ENCODE measurements at places on chromosomes 11 and 22. TPM values are rescaled to one million over a fixed set of nuclear protein-coding genes. Genes with fewer than 3 reads are reported as not detected.
A peak's percentile ranks its signal among the peaks of the same experiment; 100 is the strongest.

Gene PATE4
- not detected for total RNA-seq

Gene TUB
- total RNA-seq: 0.50 TPM

DNA sequence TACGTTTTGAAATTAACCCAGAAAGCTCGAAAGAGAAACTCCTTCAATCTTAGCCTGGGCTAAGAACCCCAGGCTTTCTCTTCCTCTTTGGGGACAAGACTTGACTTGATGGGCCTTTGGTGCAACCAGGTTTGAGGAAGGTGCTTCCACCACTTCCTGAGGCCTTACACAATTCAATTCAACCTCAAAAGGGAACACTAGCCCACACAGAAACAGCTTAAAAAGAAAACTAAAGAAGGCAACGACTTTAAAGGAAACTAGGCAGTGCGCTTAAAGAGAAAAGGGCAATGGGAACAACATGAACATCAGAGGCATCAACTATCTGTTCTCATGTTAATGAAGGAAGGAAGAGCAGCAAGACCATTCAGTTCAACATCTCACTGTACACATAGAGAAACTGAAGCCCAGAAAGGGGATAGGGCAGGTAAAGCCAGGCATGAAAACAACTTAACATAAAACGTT lies 24.8 kb downstream of the PAK1 start:
- peaks cover under 1% of the 10 kb centered on the region for H3K27me3 ChIP-seq
- ATAC-seq: no peak
- peaks cover 12% of the 10 kb centered on the region for H3K4me1 ChIP-seq
- no peak overlapping the region for H3K27ac ChIP-seq
- peak overlapping the region; percentile 29 for H3K4me3 ChIP-seq

DNA sequence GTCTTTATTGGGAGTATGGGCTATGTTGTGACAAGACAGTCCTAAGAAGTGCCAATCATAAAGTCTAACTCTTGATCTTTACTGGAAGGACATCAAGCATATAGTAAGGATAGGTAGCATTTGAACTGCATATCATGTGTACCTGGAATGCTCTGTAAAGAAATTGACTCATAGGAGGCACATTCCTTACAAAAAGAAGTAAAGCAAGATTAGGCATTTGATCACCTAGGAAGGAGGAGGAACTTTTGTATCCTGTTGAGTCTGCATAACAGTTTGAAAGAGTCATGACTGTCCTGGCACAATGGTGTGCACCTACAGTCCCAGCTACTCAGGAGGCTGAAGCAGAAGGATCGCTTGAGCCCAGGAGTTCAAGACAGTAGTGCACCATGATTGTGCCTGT lies 42.2 kb upstream of the DNAJB7 start:
- no peaks in the 10 kb centered on the region for H3K27me3 ChIP-seq
- no peak overlapping the region for H3K4me3 ChIP-seq
- no peak overlapping the region for H3K27ac ChIP-seq

Gene ALG12
- 21.9 TPM for total RNA-seq

Gene IGLL1
- total RNA-seq: not detected

DNA sequence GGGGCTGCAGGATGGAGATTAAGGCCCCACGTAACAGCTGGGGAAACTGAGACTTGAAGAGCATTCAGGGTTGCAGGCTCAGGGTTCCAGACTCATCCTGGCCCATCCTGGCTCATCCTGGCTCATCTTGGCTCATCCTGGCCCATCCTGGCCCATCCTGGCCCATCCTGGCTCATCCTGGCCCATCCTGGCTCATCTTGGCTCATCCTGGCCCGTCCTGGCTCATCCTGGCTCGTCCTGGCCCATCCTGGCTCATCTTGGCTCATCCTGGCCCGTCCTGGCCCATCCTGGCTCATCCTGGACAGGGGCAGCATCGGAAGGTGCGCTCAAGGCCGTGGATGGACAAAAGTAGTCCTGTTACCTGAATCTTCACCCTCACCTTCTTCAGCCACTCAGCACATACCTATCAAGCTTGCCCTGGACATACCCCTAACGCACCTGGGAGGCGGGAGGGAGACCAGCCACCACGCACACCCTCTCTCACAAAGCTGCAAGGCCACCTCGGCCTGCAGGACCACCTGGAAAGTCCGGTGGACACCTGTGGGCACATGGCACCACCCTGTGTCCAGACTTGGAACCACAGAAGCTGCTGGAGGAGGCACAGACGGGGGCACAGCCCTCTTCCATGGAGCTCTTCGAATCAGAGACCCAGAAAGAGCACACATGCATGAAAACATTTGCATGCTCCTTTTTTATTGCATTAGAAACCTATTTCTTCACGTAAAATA lies 20.3 kb upstream of the NLRP6 start:
- no peak for ATAC-seq
- no peaks in the 10 kb centered on the region for H3K27me3 ChIP-seq
- H3K4me1 ChIP-seq: peaks cover 5% of the 10 kb centered on the region

Gene APOA5
- not detected for total RNA-seq

- ATAC-seq: no peak
- peaks cover 19% of the 10 kb centered on the region for H3K27me3 ChIP-seq
- H3K4me1 ChIP-seq: no peaks in the 10 kb centered on the region
- no peak overlapping the region for H3K4me3 ChIP-seq
- H3K36me3 ChIP-seq: no peaks in the 10 kb centered on the region
These were observed 74.0 kb downstream of the ADAMTS15 start for GRCh38 chr11:130522284-130522961.

Gene GRAMD1B
- total RNA-seq: 41.7 TPM

Gene LRRN4CL
- 0.45 TPM for total RNA-seq

DNA sequence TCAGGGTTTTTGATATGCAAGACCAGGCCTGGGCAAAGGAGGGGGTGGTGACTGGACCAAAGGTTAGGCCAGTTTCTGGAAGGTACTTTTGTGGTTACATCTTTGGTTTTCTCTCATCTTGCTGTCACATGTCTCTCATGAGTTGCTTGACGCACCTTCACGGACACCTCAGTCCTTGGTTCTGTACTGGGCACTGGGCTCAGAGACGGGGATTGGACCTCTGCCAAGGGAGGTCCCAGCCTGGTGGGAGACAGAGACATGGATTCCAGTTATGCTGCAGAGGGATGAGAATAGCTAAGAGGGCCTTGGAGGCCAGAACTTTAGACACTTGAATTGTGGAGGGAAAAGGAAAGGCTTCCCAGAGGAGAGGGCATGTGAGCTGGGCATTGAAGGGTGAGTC lies 1.7 kb downstream of the USP35 start:
- H3K27ac ChIP-seq: peak overlapping the region; percentile 99
- ATAC-seq: no peak
- H3K4me3 ChIP-seq: peak overlapping the region; percentile 96
- no peaks in the 10 kb centered on the region for H3K27me3 ChIP-seq

Gene ST14
- 0.09 TPM for total RNA-seq

DNA sequence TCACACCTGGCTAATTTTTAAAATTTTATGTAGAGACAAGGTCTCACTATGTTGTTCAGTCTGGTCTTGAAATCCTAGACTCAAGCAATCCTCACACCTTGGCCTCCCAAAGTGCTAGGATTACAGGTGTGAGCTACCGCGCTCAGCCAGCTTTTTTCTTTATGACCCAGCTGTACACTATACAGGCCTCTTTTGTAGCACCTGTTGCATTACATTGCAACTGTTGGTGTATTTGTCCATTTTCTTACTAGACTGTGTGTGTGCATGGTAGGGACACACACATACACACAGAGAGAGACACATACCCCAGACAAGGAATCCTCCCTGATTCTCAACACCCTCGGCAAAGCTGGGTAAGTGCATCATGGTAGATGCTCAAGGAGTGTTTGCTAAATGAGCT lies 61.7 kb downstream of the NAV2 start:
- no peak overlapping the region for H3K4me3 ChIP-seq
- peaks cover 13% of the 10 kb centered on the region for H3K4me1 ChIP-seq
- H3K27ac ChIP-seq: no peak overlapping the region
- no peak for ATAC-seq
- H3K27me3 ChIP-seq: peaks cover 56% of the 10 kb centered on the region

GRCh38 chr11:132779497-132779896 lies 752.8 kb downstream of the OPCML start:
- H3K27me3 ChIP-seq: peaks cover 2% of the 10 kb centered on the region
- no peak for ATAC-seq
- no peak overlapping the region for H3K4me3 ChIP-seq
- H3K4me1 ChIP-seq: no peaks in the 10 kb centered on the region
- H3K27ac ChIP-seq: no peak overlapping the region

GRCh38 chr11:90229791-90230190 lies 6.9 kb upstream of the CHORDC1 start:
- no peaks in the 10 kb centered on the region for H3K36me3 ChIP-seq
- ATAC-seq: no peak
- no peak overlapping the region for H3K4me3 ChIP-seq
- no peak overlapping the region for H3K27ac ChIP-seq

GRCh38 chr11:110318638-110319404 lies 22.4 kb upstream of the RDX start:
- no peaks in the 10 kb centered on the region for H3K4me1 ChIP-seq
- no peaks in the 10 kb centered on the region for H3K36me3 ChIP-seq
- no peaks in the 10 kb centered on the region for H3K27me3 ChIP-seq
- ATAC-seq: no peak
- H3K4me3 ChIP-seq: no peak overlapping the region

Gene SHANK3
- total RNA-seq: 0.19 TPM

GRCh38 chr11:2777386-2777785 lies 77.6 kb upstream of the KCNQ1OT1 start:
- ATAC-seq: no peak
- peaks cover 11% of the 10 kb centered on the region for H3K4me1 ChIP-seq
- H3K36me3 ChIP-seq: no peaks in the 10 kb centered on the region

Gene CCS
- total RNA-seq: 27.5 TPM

DNA sequence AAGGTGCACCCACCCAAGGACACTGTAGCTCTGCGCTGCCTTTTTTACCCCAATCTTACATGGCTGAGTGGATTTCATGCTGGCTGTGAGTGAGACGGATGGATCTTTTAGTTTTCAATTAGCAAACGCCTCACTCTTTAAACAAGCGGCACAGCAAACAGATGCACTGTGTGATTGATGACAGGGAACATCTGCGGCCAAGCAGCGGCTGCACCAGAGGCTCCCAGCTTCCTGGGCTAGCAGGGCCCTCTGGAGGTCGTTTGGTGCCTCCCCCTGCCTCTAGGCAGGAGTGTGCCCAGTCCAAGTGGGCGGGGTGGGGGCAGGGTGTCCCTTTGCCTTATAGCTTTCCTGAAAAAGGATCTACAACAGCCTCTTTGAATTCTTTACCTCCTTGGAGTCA lies 2.1 kb upstream of the DRD2 start:
- H3K4me3 ChIP-seq: no peak overlapping the region
- H3K4me1 ChIP-seq: no peaks in the 10 kb centered on the region
- ATAC-seq: no peak
- no peaks in the 10 kb centered on the region for H3K36me3 ChIP-seq

GRCh38 chr11:118151431-118151830 lies 1.2 kb downstream of the SCN4B start:
- H3K4me1 ChIP-seq: no peaks in the 10 kb centered on the region
- H3K27me3 ChIP-seq: peaks cover 34% of the 10 kb centered on the region
- no peaks in the 10 kb centered on the region for H3K36me3 ChIP-seq

Gene MMP12
- not detected for total RNA-seq

DNA sequence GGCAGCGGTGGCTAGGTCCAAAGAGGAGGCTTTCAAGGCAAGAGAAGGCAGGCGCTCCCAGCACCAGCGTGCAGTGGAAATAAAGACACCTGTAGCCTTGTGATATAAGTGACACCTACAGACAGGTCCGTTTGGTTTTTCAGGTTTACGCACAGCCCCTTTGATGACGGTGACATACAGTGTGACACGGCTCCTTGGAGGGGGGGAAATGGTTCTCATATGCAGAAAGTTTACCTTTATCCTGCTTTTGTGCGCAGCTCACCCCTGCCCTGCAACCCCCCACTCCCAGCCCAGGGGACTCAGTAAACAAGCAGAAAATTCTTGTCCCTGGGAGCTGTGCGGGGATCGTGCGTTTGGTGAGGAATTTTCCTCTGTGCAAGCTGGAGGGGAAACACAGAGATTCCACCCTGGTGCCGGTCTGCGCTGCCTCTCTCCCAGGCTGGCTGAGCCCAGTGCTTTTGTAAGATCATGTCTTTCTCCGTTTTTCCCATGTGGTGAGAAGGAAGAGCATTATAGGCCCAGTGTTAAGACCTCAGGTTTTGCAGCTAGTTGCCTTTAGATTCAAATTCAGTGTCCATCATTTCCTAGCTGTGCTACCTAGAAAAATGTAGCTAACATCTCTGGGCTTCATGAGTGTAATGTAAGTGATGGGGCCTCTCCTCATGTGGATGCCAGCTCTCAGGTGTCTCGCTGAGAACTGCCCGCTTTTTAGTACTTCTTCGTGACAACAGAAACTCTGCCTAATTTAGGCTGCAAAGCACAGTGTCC lies at the start of gene ELF5:
Gene ELF5, minus strand, starts transcription at position 113 of the 768 bp plus-strand sequence. CDS start 8,045 bp downstream, outside the sequence.
- peaks cover 3% of the 10 kb centered on the region for H3K27me3 ChIP-seq
- ATAC-seq: no peak
- H3K4me1 ChIP-seq: no peaks in the 10 kb centered on the region
- H3K36me3 ChIP-seq: no peaks in the 10 kb centered on the region
- H3K4me3 ChIP-seq: no peak within 1 kb of the TSS

Gene RIMBP3B
- total RNA-seq: 0.39 TPM

DNA sequence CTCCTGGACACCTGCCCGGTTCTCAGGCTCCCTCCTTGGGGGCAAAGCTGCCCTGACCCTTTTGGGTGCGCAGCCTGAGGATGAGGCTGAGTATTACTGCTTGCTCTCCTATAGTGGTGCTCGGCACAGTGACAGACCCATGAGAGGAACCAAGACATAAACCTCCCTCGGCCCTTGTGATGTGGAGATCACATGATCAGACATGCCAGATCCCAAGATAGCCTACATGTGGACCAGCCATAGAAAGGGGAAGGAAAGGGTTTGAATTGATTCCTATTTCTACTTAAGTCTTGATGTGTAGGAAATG lies 125.3 kb downstream of the VPREB1 start:
- H3K4me1 ChIP-seq: no peaks in the 10 kb centered on the region
- H3K4me3 ChIP-seq: no peak overlapping the region
- no peak for ATAC-seq
- no peak overlapping the region for H3K27ac ChIP-seq
- no peaks in the 10 kb centered on the region for H3K36me3 ChIP-seq

GRCh38 chr11:105183987-105184386 lies 44.4 kb upstream of the CARD18 start:
- no peak overlapping the region for H3K27ac ChIP-seq
- peaks cover 7% of the 10 kb centered on the region for H3K27me3 ChIP-seq
- H3K4me1 ChIP-seq: no peaks in the 10 kb centered on the region
- H3K4me3 ChIP-seq: no peak overlapping the region

GRCh38 chr11:74744277-74744676 lies 4.4 kb upstream of the RNF169 start:
- H3K36me3 ChIP-seq: no peaks in the 10 kb centered on the region
- no peak overlapping the region for H3K4me3 ChIP-seq
- peaks cover 15% of the 10 kb centered on the region for H3K4me1 ChIP-seq
- H3K27me3 ChIP-seq: peaks cover under 1% of the 10 kb centered on the region
- ATAC-seq: no peak

All from activated T-helper 17 cell treated with anti-CD3 and anti-CD28 coated beads, Interleukin-2, amount 50 U/mL, for 72 hours (primary cell).